ENCODE measurements at places on chromosomes 12 and 14. TPM values are rescaled to one million over a fixed set of nuclear protein-coding genes. Genes with fewer than 3 reads are reported as not detected.

- DNase-seq, result no peak
Observed at GRCh38 chr12:41055875-41056577, 132.1 kb upstream of the PDZRN4 start.

Gene CPNE6
- total RNA-seq, result 0.99 TPM

Gene TAS2R42
- not detected for total RNA-seq

Gene FLRT2
- 91.4 TPM for total RNA-seq

DNA sequence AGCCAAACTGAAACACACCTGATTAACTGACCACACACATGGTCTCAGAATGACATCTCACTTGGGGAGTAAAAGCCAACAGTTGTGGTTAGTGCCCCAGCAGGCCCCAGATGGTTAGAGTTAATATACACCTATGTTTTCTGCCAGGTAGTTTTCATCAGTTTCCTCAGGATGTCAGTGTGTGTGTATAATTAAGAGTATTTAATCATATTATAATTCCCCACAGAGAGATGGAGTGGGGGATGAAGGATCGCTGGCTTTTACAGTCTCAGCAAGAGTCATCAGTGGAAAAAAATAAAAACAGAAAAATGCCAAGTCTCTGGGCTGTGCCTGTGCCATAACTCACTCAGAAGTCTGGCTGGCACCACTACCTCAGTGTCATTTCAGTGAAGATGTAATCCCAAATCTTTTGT is 412.5 kb downstream of the ZFP36L1 start:
- DNase-seq, result no peak
